Dermis lymphatic vessel endothelial cell (primary cell): ENCODE measurements at places on chromosomes 1 and 21. TPM values are rescaled to one million over a fixed set of nuclear protein-coding genes. Genes with fewer than 3 reads are reported as not detected.

The AKR7A2 gene
- 49.8 and 49.9 TPM in 2 replicates for total RNA-seq

The ILDR2 gene
- total RNA-seq, result under 0.01 TPM in 1 of 2 replicates, not detected in the other

The TIAM1 gene
- total RNA-seq, result 0.33 and 0.34 TPM in 2 replicates

The ELAVL4 gene
- total RNA-seq, result under 0.01 TPM in 1 of 2 replicates, not detected in the other

The NPR1 gene
- 20.4 and 32.7 TPM in 2 replicates for total RNA-seq

The BARHL2 gene
- not detected in 2 replicates for total RNA-seq

The TTC22 gene
- total RNA-seq, result under 0.01 and 0.09 TPM in 2 replicates

The CELA2B gene
- total RNA-seq, result not detected in 2 replicates

The KCNE2 gene
- not detected in 2 replicates for total RNA-seq

The FCRL1 gene
- total RNA-seq, result not detected in 2 replicates

The A3GALT2 gene
- total RNA-seq, result 0.09 TPM in 1 of 2 replicates, not detected in the other

The PLCH2 gene
- total RNA-seq, result 0.09 and 0.22 TPM in 2 replicates

The CR1L gene
- not detected in 2 replicates for total RNA-seq

The SPAG17 gene
- total RNA-seq, result not detected in 2 replicates

The COL9A2 gene
- total RNA-seq, result 0.69 and 0.87 TPM in 2 replicates

The GBP4 gene
- total RNA-seq, result 0.54 and 1.0 TPM in 2 replicates

The PCNX2 gene
- total RNA-seq, result 0.26 and 0.43 TPM in 2 replicates

The TCP10L gene
- 0.17 and 0.22 TPM in 2 replicates for total RNA-seq

The COL6A2 gene
- 39.7 and 92.9 TPM in 2 replicates for total RNA-seq

The TACSTD2 gene
- total RNA-seq, result 1.8 and 11.3 TPM in 2 replicates

The OR6K3 gene
- total RNA-seq, result not detected in 2 replicates

The PLPPR5 gene
- total RNA-seq, result not detected in 2 replicates

The CYP4A11 gene
- not detected in 2 replicates for total RNA-seq
